ENCODE measurements at places on chromosomes 11 and 22.

- DNase-seq, result no peak
These were observed 74.3 kb downstream of the VPREB1 start for GRCh38 chr22:22318723-22319465.

DNA sequence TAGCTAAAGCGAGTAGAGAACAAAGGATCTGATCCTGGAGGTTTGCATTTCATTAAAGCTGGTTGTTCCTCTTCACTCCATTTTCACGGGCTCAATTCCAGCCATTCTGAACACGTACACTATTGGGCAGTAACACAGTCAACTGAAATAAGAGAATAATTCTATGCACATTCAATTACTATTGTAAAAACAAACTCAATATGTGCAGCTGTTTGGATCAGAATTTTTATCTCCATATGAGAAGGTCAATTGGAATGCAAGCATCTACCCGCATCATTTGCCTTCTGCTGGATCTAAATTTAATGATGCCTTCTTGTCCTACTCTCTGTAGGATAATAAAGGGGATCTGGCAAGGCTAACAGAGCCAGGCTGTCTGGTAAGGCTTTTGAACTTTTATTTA, 562.8 kb upstream of the CCDC179 start:
- no peak for DNase-seq

- DNase-seq, result no peak
These were observed 13.6 kb upstream of the ELFN2 start for GRCh38 chr22:37440875-37441274.

GRCh38 chr11:19827399-19828135, 114.9 kb downstream of the NAV2 start:
- no peak for DNase-seq

DNA sequence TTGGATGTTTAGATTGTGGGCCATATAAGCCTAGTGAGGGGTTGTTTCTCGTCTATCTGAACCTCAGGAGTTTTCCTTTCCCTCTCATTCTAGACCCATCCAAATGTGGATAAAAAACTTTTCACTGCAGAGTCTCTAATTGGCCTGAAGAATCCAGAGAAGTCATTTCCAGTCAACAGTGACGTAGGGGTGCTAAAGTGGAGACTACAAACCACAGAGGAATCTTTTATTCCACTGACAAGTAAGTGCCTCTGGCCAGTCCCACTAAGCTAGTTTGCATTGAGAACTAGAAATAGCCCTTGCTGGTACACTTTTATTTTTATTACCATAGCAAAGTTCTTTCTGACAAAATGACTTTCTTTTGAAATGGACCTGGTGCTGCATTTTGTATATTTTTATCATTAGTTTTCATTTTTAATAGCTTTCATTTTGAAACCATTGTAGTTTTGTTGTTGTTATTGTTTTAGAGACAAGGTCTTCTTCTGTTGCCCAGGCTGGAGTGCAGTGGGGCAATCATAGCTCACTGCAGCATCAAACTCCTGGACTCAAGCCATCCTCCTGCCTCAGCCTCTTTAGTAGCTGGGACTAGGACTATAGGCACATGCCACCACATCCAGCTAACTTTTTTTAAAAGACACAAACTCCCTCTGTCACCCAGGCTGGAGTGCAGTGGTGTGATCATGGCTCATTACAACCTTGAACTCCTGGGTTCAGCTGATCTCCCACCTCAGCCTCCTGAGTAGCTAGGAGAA, 14.6 kb upstream of the PHLDB1 start:
- DNase-seq, result no peak

DNA sequence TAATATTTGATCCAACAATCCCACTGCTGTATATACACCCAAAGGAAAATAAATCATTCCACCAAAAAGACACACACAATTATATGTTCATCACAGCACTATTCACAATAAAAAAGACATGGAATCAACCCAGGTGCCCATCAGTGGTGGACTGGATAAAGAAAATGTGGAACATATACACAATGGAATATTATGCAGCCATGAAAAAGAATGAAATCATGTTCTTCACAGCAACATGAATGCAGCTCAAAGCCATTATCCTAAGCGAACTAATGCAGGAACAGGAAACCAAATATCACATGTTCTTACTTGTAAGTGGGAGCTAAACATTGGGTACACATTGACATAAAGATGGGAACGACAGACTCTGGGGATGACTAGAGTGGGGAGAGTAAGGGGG, 1.1 kb upstream of the OR2D3 start:
- DNase-seq, result no peak

DNA sequence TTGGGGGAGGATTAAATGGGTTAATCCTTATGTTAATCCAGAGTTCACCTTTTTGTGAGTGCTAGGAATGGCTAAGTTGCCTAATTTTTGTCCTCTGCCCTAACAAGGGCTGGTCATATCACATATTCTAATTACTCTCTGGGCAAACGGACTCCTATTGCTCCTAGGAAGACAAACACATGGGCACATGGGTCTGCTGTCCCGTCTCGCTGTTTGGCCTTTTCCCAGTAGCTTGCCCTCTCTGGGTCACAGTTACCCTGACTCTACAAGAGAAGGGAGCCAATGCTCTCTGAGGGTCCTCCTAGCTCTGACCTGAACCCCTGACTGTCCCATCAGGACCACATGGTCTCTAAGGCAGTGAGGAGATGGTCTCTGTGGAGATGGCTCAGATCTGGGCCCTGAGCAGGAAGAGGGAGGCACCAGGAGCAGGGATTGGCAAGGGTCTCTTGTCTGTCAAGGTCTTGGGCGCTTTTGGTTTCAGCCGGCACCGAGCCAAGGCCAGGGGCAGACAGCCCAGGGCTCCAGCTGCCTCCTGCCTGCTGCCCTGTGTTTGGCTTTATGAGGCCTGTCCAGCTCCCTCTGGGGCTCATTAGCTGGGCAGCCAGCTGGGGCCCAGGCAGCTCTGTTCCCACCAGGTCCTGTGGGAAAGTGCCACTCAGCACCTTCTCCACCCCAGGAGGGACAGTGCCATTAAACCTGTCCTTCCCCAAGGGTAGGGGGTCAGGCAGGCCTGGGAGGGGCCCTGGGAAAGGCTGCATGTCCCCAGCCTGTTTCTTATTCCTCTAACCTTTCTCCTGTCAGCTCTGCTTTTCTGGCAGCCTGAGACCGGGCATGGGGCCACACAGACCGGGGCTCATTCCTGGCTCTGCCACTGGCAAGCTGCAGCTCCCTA, 559.9 kb downstream of the MN1 start:
- DNase-seq, result no peak

GRCh38 chr22:37374571-37374970, 52.7 kb downstream of the ELFN2 start:
- no peak for DNase-seq

DNA sequence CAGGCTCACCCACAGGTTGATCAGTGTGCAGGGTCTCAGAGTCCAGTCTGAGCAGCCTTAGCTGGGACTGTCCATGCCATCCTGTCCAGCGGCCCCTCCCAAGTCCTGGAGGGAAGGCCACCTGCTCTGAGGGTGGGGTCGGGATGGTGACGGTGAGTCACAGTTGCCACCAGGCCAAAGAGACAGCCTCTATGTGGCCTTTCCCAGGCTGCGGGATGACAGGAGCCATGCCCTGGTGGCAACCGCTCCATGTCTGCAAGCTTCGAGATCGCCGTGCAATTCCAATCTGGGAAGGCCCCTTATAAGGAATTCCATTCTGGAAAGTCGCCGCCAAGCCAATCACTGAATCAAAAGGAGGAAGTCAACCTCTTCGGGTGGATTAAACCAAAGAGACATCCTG, 47.5 kb downstream of the RTL6 start:
- no peak for DNase-seq

GRCh38 chr11:14764179-14764578, 120.6 kb downstream of the PDE3B start:
- DNase-seq, result no peak

GRCh38 chr11:119952441-119952840, 185.5 kb downstream of the TRIM29 start:
- no peak for DNase-seq

DNA sequence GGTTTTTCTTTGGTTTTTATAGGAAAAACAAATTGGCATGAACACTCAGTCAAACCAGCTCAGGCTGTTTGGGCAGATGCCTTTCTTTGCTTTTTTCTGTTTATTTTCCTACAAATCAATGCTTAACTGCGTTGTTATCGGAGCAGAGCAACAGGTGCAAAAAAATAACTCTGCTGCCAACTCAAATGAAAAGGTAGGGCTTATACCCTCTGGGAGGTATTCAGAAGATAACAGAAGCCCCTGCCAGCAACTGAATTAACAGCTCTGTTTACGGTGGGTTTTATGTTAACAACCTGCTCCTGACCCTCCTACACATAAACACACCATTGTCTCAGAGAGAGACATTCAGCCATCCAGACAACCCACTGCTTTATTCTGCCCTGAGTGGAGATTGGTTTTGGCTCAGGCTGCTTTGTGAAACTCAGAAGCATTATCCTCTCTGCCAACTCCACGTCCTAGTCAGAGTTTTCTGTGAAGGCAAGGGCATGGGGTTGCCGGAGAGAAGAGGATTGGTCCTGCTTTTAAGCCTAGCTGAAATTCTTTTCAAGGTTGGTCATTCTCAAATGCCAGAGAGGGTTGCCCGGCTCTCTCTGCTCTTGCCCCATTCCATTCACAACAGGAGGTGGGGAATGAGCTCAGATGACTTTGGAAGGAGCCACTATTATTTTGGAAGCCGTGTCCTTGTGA, 11.4 kb downstream of the EHF start:
- DNase-seq, result no peak

GRCh38 chr22:42686756-42687491, 33.7 kb downstream of the A4GALT start:
- DNase-seq, result no peak

- no peak for DNase-seq
These were observed 627 bp downstream of the JRKL start for GRCh38 chr11:96390488-96390792.

DNA sequence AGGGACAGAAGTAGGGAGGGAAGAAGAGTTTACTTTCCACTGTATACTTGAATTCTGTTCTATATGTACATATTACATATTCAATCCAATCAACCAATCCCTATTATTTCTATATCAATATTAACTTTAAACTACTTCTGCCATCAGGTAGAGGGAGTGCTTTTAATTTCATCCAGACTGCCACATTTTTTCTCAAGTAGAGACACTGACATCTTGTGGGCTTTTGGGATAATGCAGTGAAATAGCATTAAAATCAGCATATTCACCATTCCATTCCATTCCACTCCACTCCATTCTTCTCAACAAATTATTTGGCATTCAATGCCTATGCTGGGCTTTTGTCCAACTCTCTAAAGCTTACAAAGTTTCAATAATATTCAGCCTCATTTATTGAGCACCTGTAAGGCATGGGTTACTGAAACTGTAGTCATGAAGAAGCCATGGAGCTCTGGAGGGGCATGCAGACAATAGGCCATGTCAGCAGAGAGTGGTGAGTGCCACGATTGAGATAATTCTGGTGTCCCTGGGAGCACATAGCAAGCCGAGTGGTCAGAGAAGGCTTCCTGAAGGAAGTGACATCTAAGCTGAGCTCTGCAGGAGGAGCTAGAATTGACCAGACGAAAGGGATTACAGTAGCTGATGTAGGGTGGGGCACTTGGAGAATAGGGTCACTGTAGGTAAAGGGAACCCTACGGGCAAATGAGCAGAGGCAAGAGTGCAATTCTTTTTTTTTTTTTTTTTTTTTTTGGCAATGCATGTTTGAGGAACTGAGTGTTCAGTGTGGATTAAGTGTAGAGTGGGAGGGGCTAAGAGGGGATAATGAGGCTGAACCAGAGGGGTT, 12.8 kb upstream of the CLPB start:
- no peak for DNase-seq

DNA sequence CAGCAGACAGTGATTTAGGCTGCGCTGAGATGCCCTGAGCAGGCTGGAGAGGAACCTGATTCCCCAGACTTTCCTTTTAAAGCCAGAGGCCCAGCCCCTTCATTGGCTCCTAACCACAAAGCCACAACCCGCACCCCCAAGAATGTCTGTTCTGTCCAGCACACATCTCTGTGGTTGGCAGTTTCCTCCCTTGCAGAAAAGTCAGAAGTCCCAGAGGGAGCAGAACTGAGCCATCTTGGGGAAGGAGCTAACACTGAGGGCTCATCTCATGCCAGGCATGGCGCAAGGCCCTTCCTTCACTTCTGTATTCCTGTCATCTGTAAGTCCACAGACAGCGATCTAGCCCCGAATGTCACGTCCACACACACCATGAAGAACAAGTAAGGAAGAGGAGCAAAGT, 97.1 kb upstream of the SYT13 start:
- DNase-seq, result no peak

GRCh38 chr11:76269661-76270261, 63.5 kb upstream of the WNT11 start:
- DNase-seq, result no peak

DNA sequence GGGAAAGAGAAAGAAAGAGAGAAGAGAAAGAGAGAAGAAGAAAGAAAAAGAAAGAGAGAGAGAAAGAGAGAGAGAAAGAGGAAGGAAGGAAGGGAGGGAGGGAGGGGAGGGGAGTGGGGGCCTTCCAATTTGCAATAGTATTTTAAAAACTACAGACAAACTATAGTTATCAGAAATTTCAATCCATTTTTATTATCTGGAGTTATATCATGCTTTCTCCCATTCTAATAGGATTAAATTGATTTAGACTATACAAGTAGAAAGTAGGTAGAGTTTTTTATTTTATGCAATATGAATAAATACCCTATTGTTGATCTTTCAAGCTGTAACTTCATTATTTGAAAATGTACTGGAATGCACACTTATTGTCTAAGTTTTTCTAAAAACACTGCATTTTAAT, 70.2 kb upstream of the CEP126 start:
- no peak for DNase-seq

DNA sequence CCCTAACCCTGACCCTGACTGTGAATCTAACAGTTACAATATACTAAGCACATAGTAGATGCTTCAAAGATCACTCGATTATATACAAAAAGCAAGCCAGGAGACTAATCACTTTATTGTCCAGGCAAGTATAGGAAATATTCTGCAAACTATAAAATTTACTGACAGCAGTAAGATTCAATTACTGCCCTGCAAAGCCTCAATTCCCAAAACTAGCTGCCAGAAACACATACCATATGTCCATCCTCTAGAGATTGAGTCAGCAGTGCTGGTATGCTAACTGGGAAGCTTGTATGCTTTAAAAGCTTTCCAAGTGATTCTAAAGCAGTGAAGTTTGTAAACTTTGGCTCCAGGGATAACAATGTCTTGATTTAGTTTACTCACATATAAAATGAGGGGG, 26.1 kb downstream of the CSTF3 start:
- DNase-seq, result no peak

Data from activated T-cell treated with anti-CD3 and anti-CD28 coated beads, Interleukin-2, amount 50 U/mL, for 72 hours (primary cell).